ENCODE measurements at places on chromosomes 7 and 10.
A peak's percentile ranks its signal among the peaks of the same experiment; 100 is the strongest.

DNA sequence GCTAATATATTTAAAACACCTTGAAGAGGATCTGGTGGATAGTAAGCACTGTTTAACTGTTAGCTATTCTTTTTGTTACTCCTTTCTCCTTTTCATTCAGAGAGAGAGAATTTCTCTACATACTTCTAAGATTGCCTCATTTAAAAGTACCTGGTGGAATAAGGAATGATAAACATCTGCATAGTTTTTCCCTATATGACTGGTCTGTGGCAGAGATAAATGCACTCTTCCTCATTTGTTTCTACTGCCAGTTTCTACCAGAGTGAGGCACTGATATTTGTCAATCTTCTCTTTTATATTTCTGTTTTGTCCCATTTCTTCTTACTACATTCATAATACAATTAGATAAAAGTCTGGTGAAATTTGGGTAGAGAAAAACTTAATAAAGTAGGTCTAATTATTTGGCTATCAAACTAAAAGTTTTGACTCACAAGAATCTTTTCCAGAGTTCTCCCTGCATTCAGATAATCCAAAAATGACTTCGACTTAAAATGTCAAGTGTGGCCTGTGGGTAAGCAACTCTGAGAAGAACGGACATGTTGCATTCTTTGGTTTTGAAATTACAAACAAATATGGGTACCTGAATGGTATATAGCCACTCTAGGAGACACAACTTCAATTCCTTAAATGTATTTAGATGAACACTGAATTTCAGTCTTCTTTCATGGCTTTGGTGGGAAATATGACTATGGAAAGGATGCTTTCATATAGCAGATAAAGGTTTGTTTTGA is 38.8 kb downstream of the RNLS start:
- DNase-seq: no peak

DNA sequence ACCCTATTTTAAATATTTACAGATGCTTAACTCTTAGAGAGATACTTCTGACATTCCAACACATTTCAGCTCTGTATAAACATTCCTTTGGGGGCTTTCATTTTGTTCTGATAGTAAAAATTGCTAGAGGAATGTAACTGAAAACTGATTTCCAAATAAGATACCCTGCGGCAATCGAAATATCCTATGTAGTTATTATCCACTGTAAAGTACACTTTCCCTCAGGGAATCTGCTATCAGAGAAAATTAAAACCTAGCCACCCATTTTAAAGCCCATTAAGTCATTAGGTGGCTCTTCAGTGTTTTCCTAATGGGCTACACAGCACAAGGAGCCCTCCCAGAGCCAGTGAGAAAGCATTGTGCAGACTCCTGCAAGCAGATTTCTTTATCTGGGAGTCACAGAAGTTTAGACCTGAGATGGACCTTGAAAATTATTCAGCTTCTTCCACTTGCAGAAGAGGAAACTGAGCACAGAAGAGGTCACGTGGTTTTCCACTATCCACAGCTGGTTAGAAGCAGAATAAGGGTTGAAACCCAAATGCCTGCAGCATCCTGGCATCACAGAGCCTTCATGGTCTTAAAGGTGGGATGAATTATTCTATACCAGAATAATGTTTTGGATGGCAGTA is 12.6 kb upstream of the CPVL start:
- DNase-seq: no peak

- no peak for DNase-seq
Measured at GRCh38 chr7:139072796-139073195, 36.7 kb downstream of the ZC3HAV1 start.

DNA sequence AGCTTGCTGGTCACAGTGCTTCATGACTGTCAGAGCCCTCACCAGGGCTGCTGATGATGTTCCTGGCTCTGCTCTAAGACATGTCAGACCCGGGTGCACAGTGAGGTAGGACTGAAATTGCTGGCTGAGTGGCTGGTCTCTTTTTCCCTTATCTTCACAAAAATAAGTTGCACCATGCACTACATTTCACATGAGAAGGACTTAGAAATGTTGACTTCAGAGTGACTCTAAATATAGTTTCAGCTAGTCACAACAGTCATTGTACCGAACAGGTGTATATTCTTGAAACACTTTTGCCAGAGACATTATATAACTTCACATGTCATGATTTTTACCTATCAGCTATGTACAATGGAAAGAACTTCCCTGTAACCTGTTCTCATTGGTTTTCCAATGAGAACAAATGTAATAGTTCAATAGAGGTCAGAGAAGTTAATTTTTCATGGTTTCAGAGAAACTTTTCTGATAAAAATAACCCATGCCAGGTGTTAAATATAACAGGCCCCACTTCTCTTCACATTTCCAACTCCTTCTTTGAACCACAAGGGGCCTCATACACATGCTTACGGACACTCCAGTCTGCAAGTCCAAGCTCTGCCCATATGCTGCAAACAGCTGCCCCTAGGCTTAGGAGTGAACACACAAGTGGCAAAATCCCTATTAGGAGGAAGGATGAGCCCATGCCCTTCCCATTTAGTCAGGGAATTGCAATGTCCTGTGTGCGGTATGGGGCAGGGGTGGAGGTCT is 115.6 kb downstream of the CDK6 start:
- DNase-seq: no peak

GRCh38 chr7:69772718-69773436 is 174.6 kb downstream of the AUTS2 start:
- no peak for DNase-seq

DNA sequence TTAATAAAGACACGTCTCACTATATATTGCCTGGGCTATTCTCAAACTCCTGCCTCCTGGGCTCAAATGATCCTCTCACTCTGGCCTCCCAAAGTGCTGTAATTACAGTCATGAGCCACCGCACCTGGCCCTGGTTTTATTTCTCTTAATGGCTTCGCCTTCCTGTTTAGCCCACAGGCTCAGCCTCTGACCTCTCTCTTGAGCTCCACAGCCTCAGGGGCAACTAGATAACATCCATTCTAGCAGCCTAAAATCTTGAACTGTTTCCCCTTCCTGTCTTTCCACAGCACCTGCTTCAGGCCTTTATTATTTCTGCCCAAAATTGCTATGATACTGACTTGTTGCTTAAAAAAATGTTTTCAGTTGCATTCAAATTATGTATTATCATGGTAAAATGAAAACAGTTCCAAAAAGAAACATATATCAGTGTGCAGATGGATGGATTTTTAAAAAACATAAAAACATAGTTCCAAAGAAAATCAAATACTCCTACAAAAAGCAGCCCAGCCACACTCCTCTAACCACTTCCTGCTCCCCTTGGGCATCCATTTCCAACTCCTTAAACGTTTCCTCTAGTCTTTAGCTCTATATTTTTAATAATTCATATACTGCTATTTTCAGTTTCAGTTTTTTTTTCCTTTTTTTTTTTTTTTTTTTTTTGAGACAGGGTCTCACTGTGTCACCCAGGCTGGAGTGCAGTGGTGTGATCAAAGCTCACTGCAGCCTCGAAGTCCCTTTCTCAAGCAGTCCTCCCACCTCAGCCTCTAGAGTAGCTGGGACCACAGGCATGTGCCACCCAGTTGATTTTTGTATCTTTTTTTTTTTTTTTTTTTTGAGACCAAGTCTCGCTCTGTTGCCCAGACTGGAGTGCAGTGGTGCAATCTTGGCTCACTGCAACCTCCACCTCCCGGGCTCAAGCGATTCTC is 5.1 kb upstream of the BAZ1B start:
- DNase-seq: no peak

GRCh38 chr10:32004161-32004591 is 52.0 kb downstream of the KIF5B start:
- peak; percentile 23 for DNase-seq

GRCh38 chr7:36742911-36743775 is 18.8 kb upstream of the AOAH start:
- no peak for DNase-seq

GRCh38 chr7:25392588-25393338 is 164.5 kb upstream of the NPVF start:
- DNase-seq: no peak

DNA sequence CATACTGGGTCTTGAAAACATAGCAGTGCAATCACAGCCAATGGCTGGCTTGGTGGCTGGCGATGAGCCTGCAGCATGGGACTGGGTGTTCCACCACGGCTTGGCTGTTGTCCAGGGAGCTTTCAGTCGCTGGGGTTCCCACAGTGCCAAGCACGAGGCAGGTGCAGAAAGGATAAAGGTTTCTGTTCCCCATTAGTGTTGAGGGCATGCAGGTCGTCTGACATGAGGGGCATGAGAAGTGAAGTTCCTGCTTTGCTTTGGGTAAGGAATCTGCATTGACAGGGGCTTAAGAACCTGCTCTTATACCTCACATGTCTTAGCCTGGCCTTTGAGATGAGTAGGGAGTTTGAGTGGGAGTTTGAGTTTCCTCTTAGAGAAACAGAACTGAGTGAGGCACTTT is 9.0 kb upstream of the CFTR start:
- DNase-seq: no peak

GRCh38 chr10:20004087-20004523 is 187.9 kb downstream of the PLXDC2 start:
- no peak for DNase-seq

- DNase-seq: no peak
Measured at GRCh38 chr7:92723943-92724342, 112.4 kb downstream of the CDK6 start.

GRCh38 chr10:71436268-71437125 is 39.8 kb downstream of the CDH23 start:
- no peak for DNase-seq

GRCh38 chr10:117818721-117819120 is 228.0 kb downstream of the RAB11FIP2 start:
- no peak for DNase-seq

DNA sequence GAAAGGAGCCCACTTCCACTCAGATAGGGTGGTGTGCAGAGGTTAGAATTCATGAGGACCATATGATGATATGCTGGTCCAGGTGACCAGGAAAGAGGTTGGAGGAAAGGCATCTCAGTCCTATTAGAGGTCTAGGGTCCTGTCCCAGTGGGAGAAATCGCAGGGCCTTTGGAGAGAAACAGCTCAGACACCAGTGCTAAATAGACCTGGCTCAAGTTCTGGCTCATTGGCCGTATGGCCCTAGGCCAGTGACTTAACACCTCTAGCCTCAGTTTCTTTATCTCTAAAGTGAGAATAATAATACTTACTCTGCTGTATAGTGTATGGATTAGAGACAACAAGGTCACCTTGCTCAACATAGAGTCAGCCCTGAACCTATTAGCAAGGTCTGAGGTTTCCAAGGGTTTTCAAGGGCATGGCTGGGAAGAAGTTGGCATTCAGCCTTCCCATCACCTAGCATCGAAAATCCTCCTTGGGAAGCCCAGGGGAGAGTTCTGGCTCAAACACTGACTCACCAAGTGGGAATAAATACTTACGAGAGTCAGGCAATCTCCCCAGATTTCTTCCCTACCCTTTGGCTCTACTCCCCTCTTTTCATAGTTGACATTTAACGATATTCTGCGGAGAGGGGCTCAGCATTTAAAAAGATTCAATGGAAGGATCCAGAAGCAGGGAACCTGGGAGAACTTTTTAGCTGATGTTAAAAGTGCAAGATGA is 473.1 kb upstream of the PODXL start:
- DNase-seq: no peak

DNA sequence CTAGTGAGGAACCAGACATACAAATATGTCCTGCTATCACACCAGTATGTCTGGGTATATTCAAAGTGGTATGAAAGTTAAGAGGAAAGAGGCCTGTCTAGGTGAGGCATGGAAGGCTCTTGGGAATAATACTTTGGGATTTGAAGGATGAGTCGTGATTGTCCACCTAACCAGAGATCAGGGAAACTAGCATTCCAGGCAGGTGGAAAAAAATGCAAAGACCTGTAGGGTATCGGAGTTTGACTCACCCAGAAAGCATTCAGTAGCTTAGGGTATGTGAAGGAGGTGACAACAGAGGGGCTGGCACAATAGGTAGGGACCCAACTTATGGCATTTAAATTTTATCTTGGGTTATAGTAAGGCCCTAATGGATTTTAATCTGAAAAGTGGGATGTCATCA is 950 bp upstream of the GCC1 start:
- DNase-seq: no peak

GRCh38 chr10:72108830-72109635 is 20.7 kb upstream of the SPOCK2 start:
- no peak for DNase-seq

DNA sequence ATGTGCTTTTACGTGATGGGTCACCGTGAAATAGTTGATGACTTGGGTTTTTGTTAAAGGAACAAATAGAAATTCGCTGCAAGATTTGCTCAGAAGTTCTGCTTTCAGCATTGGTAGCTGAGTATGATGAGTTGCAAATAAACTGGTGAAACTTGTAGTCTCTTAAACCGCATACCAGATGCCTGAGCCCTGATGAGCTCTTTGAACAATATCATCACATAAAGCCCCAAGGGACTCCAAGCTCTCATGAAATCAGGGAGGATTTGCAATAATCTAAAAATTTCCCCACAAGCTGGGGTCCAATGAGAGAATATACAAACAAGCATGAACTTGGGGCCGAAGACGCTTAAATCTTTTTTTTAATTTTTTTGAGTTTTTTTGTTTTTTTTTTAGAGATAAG is 312.4 kb downstream of the CALN1 start:
- DNase-seq: no peak

DNA sequence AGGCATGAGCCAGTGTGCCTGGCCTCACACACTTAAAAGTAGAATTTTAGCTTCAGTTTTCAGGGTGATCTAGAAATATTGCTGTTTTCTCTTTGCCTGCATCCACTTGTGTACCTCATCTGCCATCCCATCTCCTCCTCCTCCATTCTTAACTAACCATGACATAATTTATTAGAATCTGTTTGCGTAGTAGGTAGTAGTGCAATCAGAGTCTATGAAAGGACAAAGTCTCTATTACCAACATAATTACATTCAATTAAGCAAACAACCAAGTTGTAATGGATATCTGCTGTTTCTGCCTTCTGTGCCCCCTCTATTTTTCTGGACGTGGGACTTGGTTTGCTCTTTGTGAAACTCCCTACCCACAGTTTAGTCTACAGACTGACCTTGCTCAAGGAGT is 72.9 kb downstream of the CDK14 start:
- no peak for DNase-seq

DNA sequence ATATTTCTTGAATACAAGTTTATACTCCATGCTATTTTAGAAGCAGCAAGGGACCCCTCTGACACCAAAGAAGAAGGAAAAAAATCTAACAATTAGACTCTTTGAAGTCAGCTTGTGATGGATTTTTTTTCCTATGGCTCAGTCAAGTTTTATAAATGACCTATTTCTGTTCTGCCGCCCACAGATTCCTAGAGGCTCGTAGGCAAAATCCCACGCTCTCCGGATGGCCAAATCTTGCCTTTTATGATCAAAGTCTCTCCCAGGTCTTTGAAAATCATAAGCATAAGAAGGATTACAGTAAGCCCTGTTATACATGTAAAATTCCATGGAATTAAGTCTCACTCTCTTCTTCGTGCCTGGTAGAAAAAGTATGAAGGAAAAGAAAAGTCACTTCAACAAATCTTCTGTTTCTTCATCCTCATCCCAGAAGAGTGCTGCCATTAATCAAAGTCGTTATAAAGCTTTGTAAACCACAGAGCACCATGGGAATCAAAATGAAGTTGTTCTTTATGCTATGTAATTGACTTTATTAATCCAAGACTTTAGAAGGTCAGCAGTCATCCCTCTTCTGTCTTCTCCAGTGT is 33.1 kb downstream of the ASB13 start:
- DNase-seq: no peak
